ENCODE measurements at places on chromosomes 6 and 20.

GRCh38 chr6:27893836-27894807 is 18.1 kb downstream of the OR2B2 start:
- DNase-seq = peak; percentile 97

DNA sequence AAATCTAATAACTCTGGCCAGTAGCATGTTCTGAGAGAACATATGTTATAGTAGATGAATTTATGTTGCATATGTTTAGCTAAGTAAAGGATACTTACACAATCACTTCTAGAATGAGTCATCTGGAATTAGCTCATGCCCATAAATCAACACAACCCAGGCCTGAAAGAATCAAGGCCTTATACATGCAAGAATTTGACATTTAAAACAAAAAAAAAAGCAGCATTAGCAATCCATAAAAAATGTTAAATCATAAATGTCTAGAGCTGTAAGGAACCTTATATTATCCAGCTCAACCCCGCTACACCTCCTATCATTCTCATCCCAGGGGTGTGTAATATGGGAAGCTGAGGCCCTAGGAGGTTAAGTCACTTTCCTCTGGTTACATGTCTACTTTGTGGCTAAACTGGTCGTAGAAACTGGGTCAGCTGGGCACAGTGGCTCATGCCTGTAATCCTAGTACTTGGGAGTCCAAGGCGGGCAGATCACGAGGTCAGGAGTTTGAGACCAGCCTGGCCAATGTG is 105.2 kb upstream of the CARMIL1 start:
- DNase-seq = no peak

GRCh38 chr20:40702504-40702903 is 13.5 kb upstream of the MAFB start:
- no peak for DNase-seq

GRCh38 chr6:107173779-107174178 is 58.5 kb upstream of the BEND3 start:
- no peak for DNase-seq

- DNase-seq = no peak
Observed at GRCh38 chr20:50820515-50821256, 25.8 kb downstream of the BCAS4 start.

GRCh38 chr20:49172413-49172812 is 15.7 kb downstream of the STAU1 start:
- no peak for DNase-seq

DNA sequence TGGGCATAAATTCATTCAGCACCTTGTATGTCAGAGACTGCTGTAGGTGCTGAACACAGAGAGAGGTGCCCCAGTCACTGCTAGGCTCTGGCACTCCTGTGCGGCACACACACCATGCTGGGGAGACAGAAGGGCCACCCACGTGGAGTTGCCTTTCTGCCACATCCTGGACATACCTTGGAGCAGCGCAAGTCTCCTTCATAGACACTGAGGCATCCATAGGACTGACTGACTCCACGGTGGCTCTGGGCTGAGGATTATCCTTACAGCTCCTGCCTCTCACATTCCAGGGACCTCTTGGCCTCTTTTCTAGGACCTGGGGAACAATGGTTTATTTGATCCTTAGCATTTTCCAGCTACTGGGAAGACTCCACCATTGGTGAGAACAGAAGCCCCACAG is 26.0 kb upstream of the SLC22A23 start:
- DNase-seq = no peak

DNA sequence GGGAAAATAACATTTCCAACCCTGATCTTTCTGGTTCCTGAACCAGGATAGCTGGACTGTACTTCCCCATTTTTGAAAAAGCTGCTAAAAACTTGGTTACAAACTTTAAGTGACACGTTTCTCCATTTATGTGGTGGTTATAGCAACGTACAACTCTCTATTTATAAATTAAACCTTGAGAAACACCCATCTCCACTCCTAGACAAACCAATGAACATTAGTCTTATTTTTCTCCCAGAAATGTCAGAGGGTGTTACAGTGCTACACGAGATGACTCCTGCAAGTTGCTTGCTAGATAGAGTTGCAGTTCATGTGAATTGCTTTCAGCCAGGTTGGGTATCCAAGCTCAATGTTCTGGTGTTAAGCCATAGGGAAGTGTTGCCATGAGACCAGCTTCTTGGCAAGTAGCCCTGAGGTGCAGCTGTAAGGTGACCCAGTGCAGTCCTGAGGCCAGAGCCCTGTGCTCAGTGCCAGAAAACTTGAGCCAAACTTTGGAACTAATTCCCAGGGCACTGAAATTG is 51.3 kb upstream of the REV3L start:
- peak; percentile 97 for DNase-seq

DNA sequence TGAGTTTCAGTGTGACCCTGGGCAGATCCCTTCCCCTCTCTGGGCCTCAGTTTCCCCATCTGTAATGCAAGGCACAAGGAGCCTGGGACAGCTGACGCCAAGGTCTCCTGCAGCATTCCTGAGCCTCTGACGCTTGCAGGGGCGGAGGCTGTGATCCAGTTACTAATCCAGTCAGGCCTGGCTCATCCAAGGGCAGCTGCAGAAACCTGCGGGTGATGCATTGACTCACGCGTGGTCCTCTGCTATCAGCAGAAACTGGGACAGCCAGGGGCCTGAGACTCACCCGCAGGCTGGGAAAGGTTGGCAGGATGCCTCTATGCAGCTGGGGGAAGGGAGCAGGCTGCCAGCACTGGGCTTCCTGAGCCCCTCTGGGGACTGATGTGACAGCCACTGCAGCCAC is 65.0 kb upstream of the SIRPA start:
- no peak for DNase-seq

DNA sequence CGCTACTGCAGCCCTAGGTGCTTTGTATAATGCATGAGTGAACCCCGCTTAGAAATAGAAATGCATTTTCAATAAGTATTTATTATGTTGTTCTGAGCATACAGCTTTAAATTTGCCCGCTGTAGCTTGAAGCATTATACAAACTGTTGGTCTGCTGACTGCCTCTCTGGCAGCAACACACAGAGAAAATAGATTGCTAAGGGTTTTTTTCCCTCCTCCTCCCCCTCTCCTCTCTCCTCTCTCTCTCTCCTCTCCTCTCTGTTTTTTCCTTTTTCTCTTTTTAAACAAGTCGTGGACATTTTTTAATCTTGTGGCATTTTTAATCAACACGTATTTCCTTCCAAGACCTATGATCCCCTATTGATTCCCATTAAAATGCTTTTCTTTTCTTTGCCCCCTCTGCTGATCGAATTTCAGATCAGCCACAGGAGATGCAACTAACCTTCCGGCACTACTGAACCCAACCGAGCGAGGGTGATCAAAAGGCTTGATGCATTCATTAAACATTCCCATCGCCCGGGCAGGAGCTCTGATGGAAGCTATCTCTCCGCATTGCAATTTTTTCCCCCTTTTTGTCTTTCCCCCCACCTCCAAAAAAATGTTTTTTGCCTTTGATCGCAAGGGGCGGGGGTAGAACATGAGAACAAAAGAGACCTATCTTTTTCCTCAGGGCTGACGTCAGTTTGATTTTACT is 90.7 kb upstream of the ARID1B start:
- peak; percentile 94 for DNase-seq

Data from NCI-H1105 treated with DMSO at 0.1 percent for 48 hours (cell line).